ELF-1 (cell line): ENCODE measurements at places on chromosomes 5 and 9.
A peak's percentile ranks its signal among the peaks of the same experiment; 100 is the strongest.

GRCh38 chr5:3186736-3187405 lies 408.8 kb upstream of the IRX1 start:
- DNase-seq: no peak

GRCh38 chr9:73073337-73074175 lies 78.1 kb upstream of the ANXA1 start:
- no peak for DNase-seq

DNA sequence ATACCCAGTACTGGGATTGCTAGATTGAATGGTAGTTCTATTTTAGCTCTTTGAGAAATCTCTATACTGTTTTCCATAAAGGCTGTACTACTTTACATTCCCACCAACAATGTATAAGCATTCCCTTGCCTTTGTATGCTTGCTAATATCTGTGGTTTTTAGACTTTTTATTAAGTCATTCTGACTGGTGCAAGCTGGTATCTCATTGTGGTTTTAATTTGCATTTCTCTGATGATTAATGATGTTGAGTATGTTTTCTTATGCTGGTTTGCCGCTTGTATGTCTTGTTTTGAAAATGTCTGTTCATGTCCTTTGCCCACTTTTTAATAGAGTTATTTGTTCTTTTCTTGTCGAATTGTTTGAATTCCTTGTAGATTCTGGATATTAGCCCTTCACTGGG lies 512.7 kb upstream of the PAPPA start:
- no peak for DNase-seq

- peak; percentile 1 for DNase-seq
Measured at GRCh38 chr5:52665559-52665958, 122.2 kb upstream of the ITGA1 start.

GRCh38 chr5:143592648-143593047 lies 189.2 kb upstream of the NR3C1 start:
- DNase-seq: no peak

DNA sequence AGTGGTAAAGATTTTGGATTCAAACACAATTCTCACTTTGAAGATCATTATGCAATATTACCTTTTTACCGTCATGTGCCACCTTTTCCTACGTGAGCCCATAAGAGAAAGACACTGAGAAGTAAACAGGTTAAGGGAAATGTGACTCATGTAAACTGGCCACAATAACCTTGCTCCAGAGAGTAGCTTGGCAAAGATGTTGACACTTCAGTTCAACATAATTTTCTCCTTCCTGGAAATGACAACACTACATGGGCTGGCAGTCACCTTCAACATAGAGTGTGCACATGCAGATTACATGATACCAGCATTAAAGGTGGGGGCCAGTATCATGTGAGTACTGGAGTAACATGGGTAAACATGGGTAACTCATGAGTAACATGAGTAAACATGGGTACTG lies 141.9 kb downstream of the CDK5RAP2 start:
- DNase-seq: no peak
